ENCODE measurements at places on chromosomes 11 and 22. TPM values are rescaled to one million over a fixed set of nuclear protein-coding genes. Genes with fewer than 3 reads are reported as not detected.

GRCh38 chr11:74000307-74001133 lies 8.4 kb downstream of the UCP3 start:
- DNase-seq, result no peak

DNA sequence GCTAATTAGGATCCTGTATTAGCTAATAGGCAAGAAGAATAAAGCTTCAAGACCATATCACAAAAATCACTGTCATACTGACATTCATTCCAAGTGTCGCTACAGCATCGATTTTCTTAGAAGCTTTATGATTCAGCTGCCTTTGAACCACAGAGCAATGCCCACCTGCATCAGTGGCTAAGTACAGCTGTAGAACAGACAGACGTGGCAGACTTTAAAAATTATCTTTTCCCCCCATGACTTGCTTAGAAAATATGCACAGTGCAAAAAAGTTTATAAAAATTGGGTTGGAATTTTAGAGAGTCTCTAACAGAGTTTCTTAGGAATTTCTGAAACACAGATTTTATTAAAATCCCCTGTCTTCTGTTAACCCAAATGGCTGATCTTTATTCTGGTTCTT lies 120.8 kb downstream of the CADM1 start:
- DNase-seq, result no peak

GRCh38 chr11:111359223-111360149 lies 19.6 kb downstream of the POU2AF1 start:
- no peak for DNase-seq

GRCh38 chr22:46569848-46570695 lies 32.7 kb upstream of the CELSR1 start:
- no peak for DNase-seq

GRCh38 chr22:42680648-42681047 lies 31.5 kb upstream of the CYB5R3 start:
- DNase-seq, result peak; percentile 96

GRCh38 chr11:46642627-46643335 lies 25.4 kb downstream of the ATG13 start:
- no peak for DNase-seq

GRCh38 chr22:17575681-17576080 lies 12.4 kb downstream of the SLC25A18 start:
- no peak for DNase-seq

DNA sequence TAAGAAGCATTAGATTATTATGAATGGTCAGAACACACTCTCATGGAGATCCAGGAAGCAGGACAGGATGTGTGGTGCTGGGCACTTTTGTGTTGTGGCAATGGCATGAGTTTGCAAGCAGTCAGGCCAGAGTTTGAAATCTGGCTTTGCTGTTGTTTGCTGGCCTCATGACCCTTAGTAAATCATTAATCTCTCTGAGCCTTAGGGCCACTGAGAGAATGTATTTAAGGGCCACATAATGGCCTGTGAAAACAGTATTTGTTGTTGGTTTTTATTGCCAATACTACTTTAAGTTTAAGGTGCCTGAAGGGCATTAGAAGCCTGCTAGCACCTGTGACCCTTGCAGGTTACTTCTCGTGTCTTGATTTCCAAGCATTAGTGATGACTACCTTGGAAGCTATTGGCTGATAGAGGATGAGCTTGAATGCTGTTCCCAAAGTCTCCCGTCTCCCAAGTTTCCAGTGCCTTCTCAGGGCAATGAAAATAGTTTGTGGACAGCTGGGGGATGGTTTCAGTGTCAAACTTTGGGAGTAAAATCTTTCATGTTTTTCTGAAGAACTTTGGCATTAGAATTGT lies 24.6 kb downstream of the STIM1 start:
- no peak for DNase-seq

GRCh38 chr22:28773461-28773867 lies 969 bp downstream of the CCDC117 start:
- no peak for DNase-seq

PHF21B gene
- total RNA-seq, result 1.9 TPM

DNA sequence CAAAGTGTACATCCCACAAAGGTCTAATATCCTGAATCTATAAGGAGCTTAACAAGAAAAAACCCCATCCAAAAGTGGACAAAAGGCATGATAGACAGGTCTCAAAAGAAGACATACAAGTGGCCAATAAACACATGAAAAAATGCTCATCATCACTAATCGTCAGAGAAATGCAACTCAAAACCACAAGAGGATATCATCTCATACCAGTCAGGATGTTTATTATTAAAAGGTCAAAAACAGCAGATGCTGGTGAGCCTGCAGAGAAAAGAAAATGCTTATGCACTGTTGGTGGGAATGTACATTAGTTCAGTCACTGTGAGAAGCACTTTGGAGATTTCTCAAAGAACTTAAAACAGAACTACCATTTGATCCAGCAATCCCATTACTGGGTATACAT lies 12.7 kb downstream of the LGALS12 start:
- DNase-seq, result peak; percentile 63

GRCh38 chr11:71996946-71997345 lies 1.8 kb upstream of the IL18BP start:
- peak; percentile 88 for DNase-seq

Data from myocyte (in vitro differentiated cells).